ENCODE measurements at places on chromosomes 11 and 22.
A peak's percentile ranks its signal among the peaks of the same experiment; 100 is the strongest.

DNA sequence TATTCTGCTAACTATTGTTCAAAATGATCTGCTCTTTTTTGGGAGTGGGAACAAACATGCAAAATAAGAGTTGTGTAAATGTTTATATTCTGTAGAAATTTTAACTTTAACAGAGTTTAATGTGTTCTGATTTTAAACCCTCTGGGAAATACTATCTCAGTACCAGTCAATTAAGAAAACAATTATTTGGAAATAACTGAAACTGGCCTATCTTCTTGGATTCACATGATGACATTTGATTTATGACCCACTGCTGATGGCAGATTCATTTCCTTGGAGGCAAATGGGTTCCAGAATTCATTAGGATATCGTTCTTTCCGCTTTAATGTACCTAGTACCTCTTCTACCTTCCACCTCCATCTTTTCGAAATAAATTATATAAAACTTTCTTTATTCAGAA is 5.5 kb downstream of the SIK2 start:
- DNase-seq, result no peak

DNA sequence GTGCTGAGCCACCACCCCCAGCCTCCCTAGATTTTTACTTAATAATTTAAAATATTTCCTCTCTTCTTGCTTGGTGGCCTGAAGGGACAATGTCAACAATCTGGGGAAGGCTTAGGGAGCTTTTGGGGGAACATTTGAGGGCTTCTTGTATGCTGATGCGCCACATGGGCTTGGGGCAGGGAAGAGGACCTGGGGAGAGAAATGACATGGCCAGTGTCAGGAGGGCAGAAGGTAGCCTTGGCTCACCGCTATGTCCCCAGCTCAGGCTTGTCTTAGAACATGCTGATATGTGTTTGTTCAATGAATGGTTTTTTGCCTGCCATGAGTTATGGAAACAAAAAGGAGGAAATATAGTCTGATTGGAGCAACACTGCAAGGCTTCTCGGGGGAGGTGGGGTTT is 51.6 kb downstream of the ST14 start:
- no peak for DNase-seq

- DNase-seq, result no peak
Observed at GRCh38 chr22:45678961-45679912, 7.6 kb downstream of the ATXN10 start.

DNA sequence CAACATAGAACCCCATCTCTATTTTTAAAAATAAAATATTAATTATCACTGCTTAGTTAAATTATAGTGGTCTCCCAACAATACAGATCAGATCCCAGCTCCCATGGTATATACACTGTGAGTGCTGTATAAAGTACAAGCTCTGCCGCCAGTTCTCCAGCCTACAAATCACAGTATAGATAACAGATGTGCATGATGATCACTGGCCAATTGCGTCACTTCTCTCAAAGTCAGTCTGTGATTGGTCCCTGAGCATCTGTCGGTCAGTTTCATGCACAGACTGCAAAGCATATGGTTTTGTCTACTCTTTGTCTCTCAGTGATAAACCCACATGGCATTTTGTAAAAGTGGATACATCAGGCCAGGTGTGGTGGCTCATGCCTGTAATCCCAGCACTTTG is 15.7 kb downstream of the PPARA start:
- DNase-seq, result no peak

GRCh38 chr11:76850815-76851214 is 9.9 kb upstream of the ACER3 start:
- no peak for DNase-seq

DNA sequence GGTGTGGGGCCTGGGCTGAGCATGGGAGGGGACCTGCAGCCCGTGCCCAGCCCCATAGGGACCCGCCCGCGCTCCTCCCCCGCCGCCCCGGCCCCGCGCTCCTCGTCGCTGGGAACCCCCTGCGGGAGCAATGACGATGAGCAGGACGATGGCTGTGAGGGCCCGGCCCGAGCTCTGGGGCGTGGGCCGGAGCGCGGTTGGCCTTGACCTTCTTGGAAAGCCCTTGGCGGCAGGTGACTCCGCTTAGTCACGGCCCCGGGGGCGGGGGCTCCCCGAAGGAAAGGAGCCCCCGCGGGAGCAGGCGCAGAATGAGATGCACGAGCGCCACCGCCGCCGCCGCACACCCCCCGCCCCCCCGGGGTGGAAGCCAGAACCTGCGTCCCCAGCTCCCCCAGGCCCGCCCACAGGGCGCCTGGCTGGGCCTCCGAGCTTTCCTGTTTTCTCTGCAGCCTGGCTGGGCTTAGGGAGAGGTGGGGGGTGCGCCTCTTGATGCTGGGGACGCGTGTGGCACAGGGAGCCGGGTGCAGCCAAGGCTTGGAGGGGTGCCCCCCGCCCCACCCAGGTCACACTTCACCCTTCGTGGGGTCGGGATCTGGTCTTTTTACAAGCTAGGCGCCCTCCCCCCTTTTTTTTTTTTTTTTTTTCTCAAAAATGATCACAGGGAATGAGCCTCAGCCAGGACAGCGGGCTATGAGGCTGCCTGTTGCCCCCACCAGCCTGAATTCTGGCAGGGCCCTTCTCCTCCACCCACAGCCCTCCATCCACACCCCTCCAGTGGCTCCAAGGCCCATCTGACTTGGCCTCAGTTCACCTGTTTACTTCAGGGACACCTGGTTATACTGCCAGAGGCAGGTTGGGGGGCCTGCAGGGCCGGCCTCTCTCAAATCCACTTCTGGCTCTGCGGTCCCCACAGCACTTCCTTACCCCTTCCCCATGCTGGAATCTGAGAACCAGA is 17.9 kb downstream of the CRELD2 start:
- DNase-seq, result no peak

DNA sequence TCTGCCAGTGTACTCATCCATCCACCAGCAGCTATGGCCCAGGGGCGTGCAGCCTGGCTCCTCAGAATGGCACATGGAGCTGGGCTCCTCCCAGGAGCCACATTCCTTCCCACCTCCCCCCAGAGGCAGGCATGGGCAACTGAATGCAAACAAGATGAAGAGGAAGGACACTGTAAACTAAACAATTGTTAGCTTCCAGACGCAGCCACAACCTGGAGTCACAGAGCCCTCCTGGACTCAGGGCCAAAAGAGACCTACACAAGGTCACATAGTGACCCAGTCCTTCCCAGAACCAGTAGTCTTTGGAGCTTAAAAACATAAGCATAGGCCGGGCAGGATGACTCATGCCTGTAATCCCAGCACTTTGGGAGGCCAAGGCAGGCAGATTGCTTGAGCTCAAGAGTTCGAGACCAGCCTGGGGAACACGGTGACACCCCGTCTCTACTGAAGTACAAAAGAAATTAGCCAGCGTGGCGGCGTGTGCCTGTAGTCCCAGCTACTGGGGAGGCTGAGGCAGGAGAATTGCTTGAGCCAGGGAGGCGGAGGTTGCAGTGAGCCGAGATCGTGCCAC is 30.7 kb upstream of the CLDN5 start:
- DNase-seq, result peak; percentile 44

DNA sequence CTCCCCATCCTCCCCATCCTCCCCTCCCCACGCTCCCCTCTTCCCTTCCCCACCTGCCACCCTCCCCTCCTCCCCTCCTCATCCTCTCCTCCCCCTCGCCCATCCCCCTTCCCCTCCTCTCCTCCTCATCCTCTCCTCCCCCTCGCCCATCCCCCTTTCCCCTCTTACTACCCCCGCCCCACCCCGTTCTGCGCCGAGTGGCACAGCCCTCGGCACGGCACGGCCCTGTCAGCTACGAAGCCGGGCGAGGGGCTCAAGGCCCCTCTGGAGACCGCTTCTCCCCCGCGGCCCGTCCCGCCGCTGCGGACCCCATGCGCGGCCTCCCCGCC is 449.9 kb downstream of the OPCML start:
- DNase-seq, result no peak

DNA sequence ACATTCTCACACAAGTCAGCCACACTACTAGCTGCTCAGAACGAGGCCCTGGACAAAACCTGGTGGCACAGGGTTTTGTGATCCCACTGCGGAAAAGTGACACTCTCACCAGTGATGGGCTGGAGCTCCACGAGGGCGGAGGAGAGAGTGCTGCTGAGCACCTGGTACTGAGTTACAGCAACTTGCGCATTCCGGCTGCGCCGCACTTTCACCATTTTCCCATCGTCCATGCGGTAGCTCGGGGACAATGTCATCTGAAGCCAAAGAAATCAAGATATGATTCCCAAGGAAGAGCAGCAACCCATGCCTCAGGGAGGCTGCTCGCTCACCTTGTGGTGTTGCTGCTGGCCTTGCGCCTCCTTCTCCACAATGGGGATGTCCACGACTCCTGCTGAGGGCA is 6.1 kb downstream of the RPUSD4 start:
- DNase-seq, result no peak

DNA sequence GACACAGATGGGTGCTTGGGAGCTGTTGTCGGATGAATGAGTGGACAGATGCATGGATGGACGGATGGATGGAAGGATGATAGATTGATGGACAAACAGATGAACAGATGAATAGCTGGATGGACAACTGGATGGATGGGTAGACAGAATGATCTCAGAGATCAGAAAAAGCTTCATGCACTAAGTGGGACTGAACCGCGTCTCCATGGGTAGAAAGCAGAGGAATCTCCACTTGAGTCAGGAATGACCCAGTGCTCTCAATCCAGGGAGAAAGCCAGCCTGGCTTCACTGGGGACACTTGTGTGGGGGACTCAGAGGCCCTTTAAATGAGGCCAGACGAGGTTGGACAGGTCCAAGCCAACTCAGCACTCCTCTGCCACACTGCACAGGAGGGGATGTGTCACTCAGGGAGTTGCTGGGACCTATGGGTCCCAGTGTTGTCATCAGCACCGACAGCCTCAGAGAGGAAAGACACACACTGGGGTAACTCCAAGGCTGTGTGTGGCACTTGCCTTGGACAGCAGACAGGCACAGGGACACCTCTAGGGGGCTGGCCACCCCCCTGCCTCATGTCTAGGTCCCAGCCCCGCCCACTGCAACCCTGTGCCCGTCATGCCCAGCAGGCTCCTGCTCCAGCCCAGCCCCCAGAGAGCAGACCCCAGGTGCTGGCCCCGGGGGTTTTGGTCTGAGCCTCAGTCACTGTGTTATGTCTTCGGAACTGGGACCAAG is 5.6 kb downstream of the IGLL5 start:
- no peak for DNase-seq

GRCh38 chr11:109958131-109958820 is 134.9 kb upstream of the ZC3H12C start:
- DNase-seq, result no peak

GRCh38 chr11:115767883-115768282 is 263.7 kb upstream of the CADM1 start:
- no peak for DNase-seq

- no peak for DNase-seq
Observed at GRCh38 chr22:42752230-42752746, 31.6 kb upstream of the A4GALT start.

- no peak for DNase-seq
Observed at GRCh38 chr22:23516304-23516703, 63.8 kb downstream of the IGLL1 start.

GRCh38 chr11:61803889-61804647 is 11.4 kb downstream of the FEN1 start:
- DNase-seq, result no peak

DNA sequence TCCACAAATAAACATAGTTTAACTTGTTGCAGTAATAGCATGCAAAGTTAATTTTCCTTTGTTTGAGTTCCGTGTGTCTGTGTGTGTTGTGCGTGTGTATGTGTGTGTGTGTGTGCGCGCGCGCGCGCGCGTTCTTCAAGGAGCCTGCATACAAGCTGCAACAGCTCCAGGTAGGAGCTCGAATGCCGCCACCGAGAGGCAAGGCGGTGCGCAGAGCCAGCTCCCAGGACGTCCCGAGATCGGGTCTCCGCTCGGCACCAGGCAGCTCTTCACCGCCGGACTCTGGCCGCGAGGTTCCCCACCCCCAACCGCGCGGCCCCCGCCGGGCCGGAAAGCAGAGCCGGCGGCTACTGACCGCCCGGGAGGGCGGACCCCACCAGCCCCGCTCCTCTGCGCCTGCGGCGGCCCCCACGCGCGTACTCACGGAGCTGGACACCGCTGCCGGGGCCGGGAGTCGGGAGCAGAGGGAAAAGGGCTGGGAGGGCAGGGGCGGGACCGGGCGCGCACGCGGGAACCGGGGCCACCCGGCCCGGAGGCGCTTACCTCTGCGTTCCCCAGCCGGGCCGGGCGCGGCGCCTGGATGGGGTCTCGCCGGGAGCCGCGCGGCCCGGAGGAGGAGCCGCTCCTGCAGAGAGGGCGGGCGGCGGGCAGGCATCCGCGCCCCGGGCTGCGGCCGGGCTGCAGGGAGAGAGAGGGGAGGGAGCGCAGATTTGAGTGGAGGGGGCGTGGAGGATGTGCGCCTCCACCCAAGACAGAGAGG is 40.4 kb upstream of the AKIP1 start:
- DNase-seq, result peak; percentile 77

GRCh38 chr11:112374486-112375140 is 114.0 kb upstream of the PLET1 start:
- DNase-seq, result no peak

- no peak for DNase-seq
Observed at GRCh38 chr11:88618327-88619070, 281.0 kb upstream of the CTSC start.

GRCh38 chr22:38766076-38766777 is 10.4 kb upstream of the SUN2 start:
- peak; percentile 69 for DNase-seq

DNA sequence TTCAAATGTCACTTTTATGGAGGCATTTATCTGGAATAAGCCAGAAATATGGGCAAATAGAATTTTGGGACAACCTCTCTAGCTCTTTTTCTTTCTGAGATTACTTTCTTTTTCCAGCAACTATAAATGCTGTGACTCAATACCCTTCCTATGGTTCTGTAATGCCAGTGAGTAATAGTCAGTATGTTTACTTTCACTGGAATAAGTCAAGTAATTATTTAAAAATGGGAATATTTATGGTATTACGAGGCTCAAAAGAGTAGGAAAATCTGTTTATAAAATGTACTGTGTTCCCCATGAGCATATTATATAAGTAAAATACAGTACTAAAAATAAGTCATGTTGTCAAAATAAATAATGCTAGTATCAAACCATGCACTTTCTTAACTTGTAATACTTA is 750.5 kb downstream of the LUZP2 start:
- no peak for DNase-seq

DNA sequence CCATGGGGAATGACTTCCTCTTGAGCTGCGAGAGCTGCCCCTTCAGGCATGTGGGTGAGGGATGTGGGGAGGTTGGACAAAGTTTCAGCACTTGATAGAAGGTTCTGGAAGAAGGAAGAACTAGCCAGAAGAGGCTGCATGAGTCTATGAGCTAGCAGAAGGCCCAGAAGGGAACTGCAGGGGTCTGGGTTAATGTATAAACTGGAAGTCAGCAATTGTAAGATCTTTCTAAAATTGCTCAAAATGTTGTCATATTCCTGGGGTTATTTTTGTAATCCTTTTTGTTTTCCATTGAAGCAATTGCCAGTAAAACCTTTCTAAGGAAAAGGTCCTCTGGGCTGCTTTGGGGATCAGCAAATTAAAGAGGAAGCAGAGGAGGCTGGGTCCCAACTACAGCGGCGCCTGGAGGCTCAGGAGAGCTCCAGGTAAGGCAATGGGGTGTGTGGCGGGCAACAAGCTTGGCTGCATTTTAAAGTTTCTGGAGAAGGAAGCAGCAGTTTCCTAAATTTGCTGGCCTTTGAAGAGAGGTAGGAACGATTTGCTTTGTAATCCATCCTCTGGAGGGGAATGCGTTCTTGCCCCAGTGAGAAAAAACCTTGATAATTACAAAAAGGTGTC is 29.2 kb downstream of the ADAMTS15 start:
- DNase-seq, result no peak

- DNase-seq, result no peak
Observed at GRCh38 chr22:37757663-37758062, 50.1 kb upstream of the GCAT start.

Data from T47D (cell line).